Inflammatory macrophage (primary cell): ENCODE measurements at places on chromosomes 13 and 19.
A peak's percentile ranks its signal among the peaks of the same experiment; 100 is the strongest.

GRCh38 chr19:18850471-18851375 lies 19.0 kb downstream of the UPF1 start:
- no peak for DNase-seq

DNA sequence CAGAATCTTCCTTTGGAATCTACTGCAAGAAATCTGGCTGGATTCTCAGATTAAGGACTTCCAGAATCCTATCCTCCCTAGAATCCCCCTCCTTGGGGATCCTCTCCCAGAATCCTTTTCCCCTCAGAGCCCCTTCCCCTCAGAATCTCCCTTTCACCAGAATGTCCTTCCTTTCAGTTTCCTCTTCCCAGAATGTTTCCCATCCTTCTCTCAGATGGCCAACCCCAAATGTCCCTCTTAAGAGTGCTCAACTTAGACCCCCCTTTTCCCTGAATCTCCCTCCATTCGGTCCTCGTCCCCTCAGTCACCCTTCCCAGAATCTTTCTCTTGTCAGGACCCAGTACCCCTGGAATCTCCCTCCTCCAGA lies 584 bp upstream of the RPS16 start:
- DNase-seq: no peak

DNA sequence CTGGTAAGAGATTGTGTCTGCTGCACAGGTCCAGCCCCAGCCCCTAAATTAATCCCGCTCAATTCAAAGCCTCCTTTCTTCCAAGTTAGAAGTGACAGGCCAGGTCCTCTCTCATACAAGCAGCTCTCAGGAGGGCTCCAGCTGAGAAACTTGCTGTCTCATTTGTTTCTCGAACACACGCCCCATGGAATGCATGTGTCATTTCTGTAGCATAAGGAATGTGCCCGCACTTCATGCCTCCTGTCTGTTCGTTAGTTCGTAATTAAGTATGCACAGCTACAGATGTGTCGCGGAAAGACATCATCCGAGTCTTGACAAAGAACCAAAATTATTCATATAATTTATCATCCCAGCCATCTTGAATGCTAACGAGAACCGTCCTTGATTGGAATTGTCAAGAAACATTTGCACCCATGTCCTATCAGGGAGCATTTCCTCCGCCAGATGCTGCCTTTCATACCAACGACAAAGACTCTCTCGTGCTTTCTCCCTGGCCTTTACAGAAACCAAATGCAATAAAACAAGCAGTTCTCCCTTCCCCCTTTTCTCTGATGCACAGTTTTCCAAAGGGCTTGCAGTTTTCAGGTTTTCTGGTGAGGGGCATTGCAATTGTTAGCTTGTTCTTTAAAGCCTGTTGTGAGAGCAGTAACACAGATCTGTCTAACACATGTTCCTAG lies 133.5 kb downstream of the UQCRFS1 start:
- DNase-seq: no peak

- DNase-seq: no peak
These were observed 18.8 kb upstream of the GTF3A start for GRCh38 chr13:27405546-27406134.

DNA sequence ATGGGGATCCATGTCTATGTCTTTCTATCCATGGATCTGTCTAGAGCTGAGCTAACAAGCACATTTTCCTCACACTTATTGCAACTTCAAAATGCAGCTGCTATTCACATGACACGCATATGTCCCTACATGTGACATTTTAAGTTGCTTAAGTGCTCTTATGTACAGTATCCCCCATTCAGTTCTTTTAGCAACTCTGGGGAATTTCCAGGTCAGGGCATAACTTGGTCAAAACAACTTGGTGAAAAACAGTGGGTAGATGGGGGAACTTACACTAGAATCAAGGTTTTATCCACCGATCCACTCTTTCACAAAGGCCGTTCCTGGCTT lies 73.0 kb downstream of the COL4A1 start:
- peak; percentile 52 for DNase-seq

GRCh38 chr19:5792224-5792623 lies 1.3 kb upstream of the DUS3L start:
- DNase-seq: no peak

- peak; percentile 3 for DNase-seq
These were observed 9.1 kb upstream of the OLFM2 start for GRCh38 chr19:9945319-9945966.

- no peak for DNase-seq
These were observed 53.0 kb downstream of the ARHGEF7 start for GRCh38 chr13:111168107-111168506.

DNA sequence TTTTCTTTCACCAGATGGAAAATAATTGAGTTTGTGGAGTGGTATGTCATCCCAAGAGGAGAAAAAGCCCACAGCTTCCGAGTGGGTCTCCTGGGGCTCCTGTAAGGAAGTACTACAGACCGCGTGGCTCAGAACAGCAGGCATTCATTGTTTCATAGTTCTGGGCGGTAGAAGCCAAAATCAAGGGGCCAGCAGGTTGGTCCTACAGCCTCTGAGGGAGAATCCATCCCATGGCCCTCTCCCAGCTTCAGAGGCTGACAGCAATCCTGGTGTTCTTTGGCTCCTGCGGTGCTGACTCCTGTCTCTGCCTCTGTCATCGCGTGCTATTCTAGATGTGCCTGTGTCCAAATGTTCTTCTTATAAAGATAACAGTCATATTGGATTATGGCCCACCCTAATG lies 362.6 kb downstream of the FGF14 start:
- DNase-seq: no peak

GRCh38 chr13:104900191-104900817 lies 1635.2 kb downstream of the EFNB2 start:
- no peak for DNase-seq
